ENCODE measurements at places on chromosomes 7 and 10.

- no peaks in the 10 kb centered on the region for H3K27me3 ChIP-seq
- no peak for DNase-seq
- no peaks in the 10 kb centered on the region for H3K4me1 ChIP-seq
- no peak overlapping the region for H3K27ac ChIP-seq
These were observed 55.0 kb downstream of the LRRC17 start for GRCh38 chr7:102967798-102968197.

- H3K4me3 ChIP-seq = peak overlapping the region; percentile 83
- no peaks in the 10 kb centered on the region for H3K27me3 ChIP-seq
- peaks cover 13% of the 10 kb centered on the region for H3K4me1 ChIP-seq
- peaks cover 5% of the 10 kb centered on the region for H3K36me3 ChIP-seq
These were observed 804 bp downstream of the TMEM106B start for GRCh38 chr7:12211711-12212485.

- peaks cover 6% of the 10 kb centered on the region for H3K4me1 ChIP-seq
- no peaks in the 10 kb centered on the region for H3K36me3 ChIP-seq
- no peak overlapping the region for H3K4me3 ChIP-seq
- DNase-seq = no peak
These were observed 12.2 kb upstream of the REPIN1 start for GRCh38 chr7:150356265-150356897.

- DNase-seq = no peak
- no peak overlapping the region for H3K4me3 ChIP-seq
- no peak overlapping the region for H3K27ac ChIP-seq
- no peaks in the 10 kb centered on the region for H3K27me3 ChIP-seq
- no peaks in the 10 kb centered on the region for H3K36me3 ChIP-seq
- peaks cover 19% of the 10 kb centered on the region for H3K4me1 ChIP-seq
These were observed 23.8 kb upstream of the PIK3AP1 start for GRCh38 chr10:96743988-96744585.

- no peak overlapping the region for H3K4me3 ChIP-seq
- H3K27me3 ChIP-seq = no peaks in the 10 kb centered on the region
- no peak for DNase-seq
- H3K36me3 ChIP-seq = no peaks in the 10 kb centered on the region
- H3K27ac ChIP-seq = no peak overlapping the region
These were observed 23.4 kb downstream of the FRMPD2 start for GRCh38 chr10:48251152-48251524.

Measured in lower lobe of right lung (tissue), 2 donors.